A549 treated with Mapracorat at 1 μM for 4 hours (cell line): ENCODE measurements at places on chromosomes 16 and 17. TPM values are rescaled to one million over a fixed set of nuclear protein-coding genes. Genes with fewer than 3 reads are reported as not detected.

Gene OMG
- total RNA-seq: not detected in 5 replicates

Gene POLR2A
- 56.9 to 82.2 TPM (median 79.5 TPM) in 5 replicates for total RNA-seq

Gene CBX4
- 26.8 to 38.7 TPM (median 35.5 TPM) in 5 replicates for total RNA-seq

Gene KIF18B
- total RNA-seq: 27.3 to 41.2 TPM (median 39.2 TPM) in 5 replicates

Gene MRM1
- 9.7 to 16.5 TPM (median 15.2 TPM) in 5 replicates for total RNA-seq

Gene SYNGR2
- total RNA-seq: 129 to 217 TPM (median 195 TPM) in 5 replicates

Gene HYDIN
- 0.18 to 0.65 TPM (median 0.39 TPM) in 5 replicates for total RNA-seq

Gene PIMREG
- 42.0 to 50.8 TPM (median 48.6 TPM) in 5 replicates for total RNA-seq

Gene CTDNEP1
- total RNA-seq: 213 to 239 TPM (median 227 TPM) in 5 replicates

Gene FDXR
- 47.2 to 74.4 TPM (median 64.0 TPM) in 5 replicates for total RNA-seq

Gene SYT17
- 9.7 to 13.1 TPM (median 11.0 TPM) in 5 replicates for total RNA-seq

Gene KCNH6
- not detected in 5 replicates for total RNA-seq

Gene HAS3
- 38.4 to 52.3 TPM (median 45.9 TPM) in 5 replicates for total RNA-seq

Gene PLXDC1
- total RNA-seq: 0.12 to 0.43 TPM (median 0.19 TPM) in 5 replicates

Gene AATF
- 103 to 127 TPM (median 114 TPM) in 5 replicates for total RNA-seq

Gene PRAC2
- total RNA-seq: not detected in 5 replicates

Gene ASPHD1
- total RNA-seq: 15.1 to 26.3 TPM (median 23.9 TPM) in 5 replicates

Gene ANKRD40CL
- total RNA-seq: not detected in 5 replicates

Gene C17orf78
- total RNA-seq: not detected in 5 replicates

Gene CDRT15L2
- not detected in 5 replicates for total RNA-seq

Gene BICDL2
- total RNA-seq: not detected in 5 replicates

Gene KRT20
- total RNA-seq: 0.17 to 0.45 TPM (median 0.26 TPM) in 5 replicates

Gene KRT12
- total RNA-seq: not detected in 5 replicates

Gene DPEP1
- 0.55 to 1.6 TPM (median 1.6 TPM) in 5 replicates for total RNA-seq

Gene CBX1
- 77.3 to 103 TPM (median 80.1 TPM) in 5 replicates for total RNA-seq

Gene PROCA1
- 0.94 to 1.5 TPM (median 1.3 TPM) in 5 replicates for total RNA-seq

Gene STX8
- total RNA-seq: 56.4 to 80.8 TPM (median 62.8 TPM) in 5 replicates

Gene PRKCB
- 0.07 to 0.38 TPM (median 0.18 TPM) in 5 replicates for total RNA-seq

Gene ZC3H7A
- 24.7 to 33.2 TPM (median 27.4 TPM) in 5 replicates for total RNA-seq

Gene PTRH2
- 96.6 to 128 TPM (median 104 TPM) in 5 replicates for total RNA-seq

Gene GALNS
- 34.7 to 47.1 TPM (median 46.9 TPM) in 5 replicates for total RNA-seq

Gene MYH13
- not detected in 5 replicates for total RNA-seq

Gene MARF1
- total RNA-seq: 8.5 to 10.3 TPM (median 9.9 TPM) in 5 replicates

Gene ATXN7L3
- total RNA-seq: 49.9 to 70.2 TPM (median 66.3 TPM) in 5 replicates
